OCI-M1 (cell line): ENCODE measurements at places on chromosomes 3 and 15.

DNA sequence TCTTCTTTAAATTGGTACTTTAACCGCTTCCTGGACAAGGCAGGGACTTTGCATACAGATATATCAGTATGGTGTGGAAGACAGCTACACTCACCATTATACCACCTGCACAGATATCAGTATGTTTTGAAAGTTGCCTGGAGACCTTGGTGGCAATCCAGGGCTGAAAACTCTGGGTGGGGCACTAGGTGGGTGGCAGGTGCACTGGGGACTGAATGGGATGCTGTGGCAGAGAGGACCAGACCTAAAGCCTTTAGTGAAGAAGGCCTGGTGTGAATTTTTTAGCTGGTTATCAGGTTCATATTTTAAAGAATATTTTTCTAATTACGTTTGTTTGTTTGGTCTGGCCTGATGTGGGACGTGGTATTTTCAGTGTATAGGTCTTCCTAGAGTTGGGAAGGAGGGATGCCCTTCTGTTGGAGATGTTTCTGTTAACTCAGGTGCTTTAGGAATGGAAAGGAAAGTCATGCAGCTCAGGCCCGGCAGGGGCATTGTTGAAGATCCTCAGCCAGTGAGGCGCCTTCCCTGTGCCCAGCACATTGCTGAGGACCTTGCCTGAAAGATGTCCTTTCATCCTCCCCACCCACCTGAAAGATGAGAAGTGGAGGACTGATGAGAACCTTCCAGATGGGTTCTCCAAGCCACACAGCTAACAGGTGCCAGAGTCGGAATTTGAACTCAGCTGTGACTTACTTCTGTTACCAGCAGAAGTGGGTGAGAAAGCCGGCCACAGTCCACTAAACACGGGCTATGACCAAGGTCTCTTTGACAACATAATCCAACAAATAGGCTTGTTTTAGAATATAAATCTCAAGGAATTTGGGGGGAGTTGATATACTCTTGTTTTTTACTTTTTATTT lies 77.3 kb downstream of the APBA2 start:
- no peak for DNase-seq

DNA sequence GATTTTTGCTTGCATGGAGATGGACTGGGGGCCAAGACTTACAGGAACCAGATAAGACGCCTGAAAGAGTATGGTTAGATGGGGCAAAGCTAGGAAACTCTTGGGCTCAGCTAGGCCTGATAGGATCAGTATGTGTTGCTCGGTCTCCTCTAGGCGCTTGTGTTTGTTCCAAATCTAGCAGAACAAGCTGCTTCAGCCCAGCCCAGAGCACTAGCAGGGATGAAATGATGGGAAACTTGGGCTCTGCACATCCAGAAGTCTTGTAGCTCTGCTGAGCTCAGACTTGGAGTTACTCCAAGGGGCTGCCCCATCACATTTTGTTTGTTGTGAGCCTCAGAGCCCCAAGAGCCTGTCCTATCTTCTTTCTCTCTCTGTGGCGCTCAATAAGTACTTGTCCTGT lies 34.7 kb downstream of the FOXL2 start:
- peak; percentile 82 for DNase-seq

DNA sequence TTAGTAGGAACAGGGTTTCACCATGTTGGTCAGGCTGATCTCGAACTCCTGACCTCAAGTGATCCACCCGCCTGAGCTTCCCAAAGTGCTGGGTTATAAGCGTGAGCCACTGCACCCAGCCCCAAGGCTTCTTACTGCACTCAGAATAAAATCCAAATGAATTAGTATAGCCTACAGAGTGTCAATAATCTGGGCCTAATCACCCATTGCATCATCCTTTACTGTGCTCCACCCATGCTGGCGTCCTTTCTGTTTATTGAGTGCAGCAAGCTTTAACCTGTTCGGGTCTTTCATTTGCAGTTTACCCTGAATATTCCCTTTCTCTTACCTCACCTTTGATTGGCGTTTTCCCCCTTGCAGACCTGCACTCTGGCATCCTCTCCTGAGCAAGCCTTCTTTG lies 77.7 kb downstream of the CEP63 start:
- no peak for DNase-seq

GRCh38 chr3:70684701-70685100 lies 372.3 kb upstream of the MDFIC2 start:
- no peak for DNase-seq

- DNase-seq, result no peak
Measured at GRCh38 chr3:16239780-16240179, 25.0 kb downstream of the DPH3 start.

- DNase-seq, result peak; percentile 56
Measured at GRCh38 chr3:41418961-41419691, 219.8 kb downstream of the CTNNB1 start.

DNA sequence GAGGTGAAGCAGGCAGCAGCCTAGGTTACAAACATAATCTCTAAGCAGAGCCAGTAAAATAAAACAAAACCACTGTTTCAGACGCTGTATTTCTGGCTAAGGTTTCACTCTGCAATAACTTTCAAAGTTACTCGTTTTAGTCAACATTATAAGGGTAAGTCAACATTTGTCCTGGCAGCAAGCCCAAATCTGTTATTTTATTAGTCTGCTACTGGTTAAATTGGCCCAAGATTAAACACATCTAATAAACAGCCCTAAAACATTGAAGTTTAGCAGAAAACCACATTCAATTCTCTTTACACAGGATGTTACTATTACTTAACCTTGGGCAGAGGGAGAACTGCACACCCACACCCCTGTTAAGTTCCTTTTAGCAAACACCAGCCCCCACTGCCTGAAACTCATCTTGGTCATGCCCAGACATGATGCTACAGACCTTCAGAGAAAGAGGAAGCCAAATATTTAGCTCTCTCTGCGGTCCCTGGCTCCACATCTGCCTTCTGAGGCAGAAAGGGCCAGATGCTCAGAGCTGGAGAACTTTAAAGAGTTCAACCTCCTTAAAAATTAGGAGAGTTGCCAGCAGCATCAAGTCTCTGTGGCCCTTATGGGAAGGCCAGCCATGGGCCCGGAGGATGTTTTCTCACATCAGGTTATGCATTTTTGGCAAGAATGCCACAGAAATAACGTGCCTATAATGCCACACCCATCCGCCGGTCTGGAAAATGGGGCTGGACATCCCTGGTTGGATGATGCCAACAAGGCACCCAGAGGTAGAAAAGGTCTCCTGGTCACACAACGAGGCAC lies 17.9 kb downstream of the ARHGEF3 start:
- peak; percentile 4 for DNase-seq

DNA sequence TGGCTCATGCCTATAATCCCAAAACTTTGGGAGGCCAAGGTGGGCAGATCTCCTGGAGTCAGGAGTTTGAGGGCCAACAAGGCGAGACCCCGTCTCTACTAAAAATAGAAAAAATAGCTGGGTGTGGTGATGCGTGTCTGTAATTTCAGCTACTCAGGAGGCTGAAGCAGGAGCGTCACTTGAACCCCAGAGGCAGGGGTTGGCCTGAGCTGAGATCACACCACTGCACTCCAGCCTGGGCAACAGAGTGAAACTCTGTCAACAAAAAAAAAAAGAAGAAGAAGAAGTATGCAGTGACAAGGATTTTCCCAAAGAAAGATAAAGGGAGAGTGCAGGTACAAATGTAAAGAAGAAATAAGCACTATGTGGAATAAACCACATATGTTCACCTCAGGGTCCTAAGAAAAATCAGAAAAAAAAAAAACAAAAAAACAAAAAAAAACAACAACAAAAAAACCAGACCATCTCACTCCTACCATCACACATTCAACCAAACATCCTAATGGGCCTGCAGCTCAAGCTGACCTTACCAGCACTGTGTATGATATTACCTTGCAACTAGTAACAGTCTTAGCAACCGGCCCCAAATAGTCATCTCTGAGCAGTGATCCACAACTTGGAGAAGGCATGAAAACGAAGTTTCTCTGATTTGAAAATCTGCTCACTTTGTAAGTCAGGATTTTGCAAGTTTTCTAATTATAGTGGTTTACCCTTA lies 296.7 kb upstream of the PROK2 start:
- no peak for DNase-seq

DNA sequence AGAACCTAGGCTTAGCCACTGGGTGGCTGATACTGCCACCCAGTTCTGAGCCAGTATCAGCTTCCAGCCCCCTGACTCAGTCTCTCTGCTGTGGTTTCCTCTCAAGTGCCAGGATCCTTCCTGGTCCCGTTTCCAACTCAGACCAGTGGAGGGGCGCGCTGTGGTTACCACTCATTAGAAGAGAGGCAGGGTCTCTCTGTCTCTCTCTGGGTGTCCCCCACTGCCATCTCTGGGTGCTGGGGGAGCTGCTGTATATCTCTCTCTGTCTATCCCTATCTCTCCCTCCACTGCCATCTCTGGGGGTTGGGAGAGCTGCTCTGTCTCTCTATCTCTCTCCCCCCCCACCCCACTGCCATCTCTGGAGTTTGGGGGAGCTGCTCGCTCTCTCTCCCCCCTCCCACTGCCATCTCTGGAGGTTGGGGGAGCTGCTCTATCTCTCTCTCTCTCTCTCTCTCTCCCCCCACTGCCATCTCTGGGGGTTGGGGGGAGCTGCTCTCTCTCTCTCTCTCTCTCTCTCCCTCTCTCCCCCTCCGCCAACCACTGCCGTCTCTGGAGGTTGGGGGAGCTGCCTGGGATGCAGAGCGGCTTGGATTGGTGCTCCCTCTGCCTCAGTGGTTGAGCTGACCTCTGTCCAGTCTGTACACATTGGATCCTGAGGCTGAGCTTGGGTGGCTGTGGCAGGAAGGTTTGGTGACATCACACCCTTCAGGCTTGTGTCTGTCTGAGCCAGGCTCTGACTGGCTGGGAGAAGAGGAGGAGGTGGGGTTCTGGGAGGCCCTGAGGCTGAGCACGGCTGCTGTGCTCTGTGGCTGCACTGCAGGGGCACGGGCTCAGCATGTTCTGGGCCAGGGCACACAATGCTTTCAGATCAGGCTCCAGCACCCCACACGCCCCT lies 98.9 kb downstream of the APBA2 start:
- DNase-seq, result no peak

DNA sequence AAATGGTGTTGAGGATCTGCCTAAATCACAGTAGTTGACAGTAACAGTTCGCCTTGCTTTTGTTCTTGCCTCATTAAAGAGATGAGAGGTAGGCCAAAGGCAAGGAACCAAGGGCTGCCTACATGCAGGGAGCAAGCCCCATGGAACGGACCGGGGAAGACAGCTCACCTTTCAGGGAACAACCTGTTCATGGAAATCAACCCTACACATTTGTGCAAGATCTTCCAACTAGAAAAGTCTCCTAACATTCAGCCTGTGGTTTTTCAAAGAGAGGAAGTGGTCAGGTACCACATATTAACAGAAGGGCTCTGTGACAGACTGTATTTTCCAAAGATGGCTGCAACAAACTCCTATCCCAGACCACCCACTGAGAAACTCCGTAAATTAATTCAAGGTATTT lies 1031.8 kb upstream of the NR2F2 start:
- peak; percentile 58 for DNase-seq

DNA sequence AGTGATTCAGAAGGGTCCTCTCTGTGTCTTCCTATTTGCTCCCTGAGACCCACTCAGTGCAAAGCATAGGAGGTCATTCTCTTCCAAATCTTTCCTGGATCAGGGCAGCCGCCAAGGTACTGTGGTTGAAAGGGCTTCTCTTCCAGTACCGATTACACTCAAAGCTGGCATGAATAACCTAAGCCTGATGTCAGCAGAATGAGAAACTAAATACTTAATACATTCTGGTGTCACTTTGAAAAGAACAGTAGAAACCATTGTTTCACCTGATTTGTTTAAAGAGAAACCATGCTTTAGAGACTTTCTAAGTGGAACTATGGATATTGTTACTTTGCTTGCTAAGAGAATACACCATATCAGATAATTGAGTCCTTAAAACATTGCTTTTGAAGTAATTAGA lies 50.2 kb downstream of the PDHB start:
- no peak for DNase-seq

- DNase-seq, result no peak
Measured at GRCh38 chr3:89740080-89740880, 632.9 kb downstream of the EPHA3 start.

DNA sequence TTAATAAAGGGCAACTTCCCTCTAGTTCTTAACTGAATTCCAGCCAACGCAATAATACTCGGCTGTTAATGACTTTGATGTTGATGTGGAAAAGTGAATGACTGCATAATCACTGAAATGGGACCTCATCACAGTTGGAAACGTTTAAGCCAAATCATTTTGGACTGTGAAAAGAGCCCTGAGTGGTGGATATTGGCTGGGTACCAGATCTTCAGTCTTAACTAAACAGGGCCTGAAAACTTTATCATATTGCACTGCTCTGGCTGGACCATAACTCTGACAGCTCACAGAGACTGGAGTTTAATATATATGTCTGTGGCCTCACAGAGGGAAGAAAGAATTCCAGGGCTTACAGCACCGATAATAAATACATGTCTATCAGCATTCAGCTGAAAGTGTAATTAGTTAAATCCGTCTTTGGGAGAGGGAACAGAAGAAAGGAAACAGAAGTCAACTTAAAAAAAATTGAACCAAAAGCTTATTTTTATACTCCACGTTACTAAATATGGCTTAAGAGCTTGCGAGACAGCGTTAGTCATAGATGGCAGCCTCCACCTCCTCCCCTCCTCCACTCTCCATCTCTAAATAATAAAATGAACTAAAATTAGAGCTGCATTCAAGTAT lies 222.3 kb upstream of the CDIN1 start:
- DNase-seq, result no peak

DNA sequence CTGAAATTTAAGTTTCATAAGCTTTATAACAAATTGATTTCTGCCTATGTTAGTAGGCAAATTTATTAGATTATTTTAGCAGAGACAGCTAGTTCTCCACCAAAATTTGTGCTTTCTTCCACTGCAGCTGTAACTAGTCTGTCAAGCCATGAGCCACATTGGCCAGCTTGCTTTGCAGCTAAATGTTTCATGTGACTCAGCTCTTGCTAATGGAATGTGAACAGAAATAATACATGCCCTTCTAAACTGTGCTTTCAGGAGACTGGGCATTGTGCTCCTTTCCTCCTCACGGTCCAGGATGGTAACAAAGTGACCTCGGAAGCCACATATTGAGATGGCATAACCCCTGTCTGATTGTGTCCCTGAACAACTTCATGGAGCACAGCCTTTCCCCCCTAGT lies 51.3 kb upstream of the KPNA4 start:
- no peak for DNase-seq

- no peak for DNase-seq
Measured at GRCh38 chr3:116033516-116033915, 410.2 kb downstream of the GAP43 start.

DNA sequence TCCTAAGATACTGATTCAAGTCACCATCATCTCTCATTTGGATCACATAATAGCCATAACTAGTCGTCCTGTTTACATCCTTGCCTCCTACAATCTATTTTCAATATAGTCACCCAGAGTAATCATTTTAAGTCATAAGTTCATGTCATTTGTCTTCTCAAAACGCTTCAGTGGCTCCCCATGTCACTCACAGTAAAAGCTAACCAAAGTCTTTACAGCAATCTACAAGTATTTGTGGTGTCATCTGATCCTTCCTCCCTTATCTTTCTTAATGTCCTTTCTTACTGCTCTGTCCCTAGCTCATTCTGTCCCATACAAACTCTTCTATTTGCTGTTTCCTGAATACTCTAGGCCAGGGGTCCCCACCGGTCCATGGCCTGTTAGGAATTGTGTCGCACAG lies 28.8 kb downstream of the GBE1 start:
- peak; percentile 4 for DNase-seq

GRCh38 chr3:76026379-76026778 lies 241.0 kb upstream of the ZNF717 start:
- DNase-seq, result no peak
